ENCODE measurements at places on chromosomes 6 and 20.

DNA sequence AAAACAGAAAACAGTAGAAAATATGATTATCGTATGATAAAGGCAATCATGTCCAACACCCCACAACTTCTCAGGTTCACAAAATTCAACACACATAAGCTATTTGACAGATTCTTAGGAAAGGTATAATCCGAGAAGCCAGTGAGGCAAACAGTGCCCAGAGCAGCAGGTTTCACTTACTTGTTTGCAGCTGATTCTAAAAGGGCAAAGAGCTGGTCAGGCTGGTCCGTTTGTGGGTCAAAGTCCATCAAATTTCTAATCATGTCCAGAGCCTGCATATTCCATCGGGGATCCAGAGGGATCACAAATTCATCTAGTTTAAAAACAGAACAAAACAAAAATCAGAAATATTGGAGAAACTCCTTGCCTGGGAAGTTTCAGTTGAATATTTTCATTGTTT is 69.8 kb upstream of the LYRM2 start:
- DNase-seq: no peak

DNA sequence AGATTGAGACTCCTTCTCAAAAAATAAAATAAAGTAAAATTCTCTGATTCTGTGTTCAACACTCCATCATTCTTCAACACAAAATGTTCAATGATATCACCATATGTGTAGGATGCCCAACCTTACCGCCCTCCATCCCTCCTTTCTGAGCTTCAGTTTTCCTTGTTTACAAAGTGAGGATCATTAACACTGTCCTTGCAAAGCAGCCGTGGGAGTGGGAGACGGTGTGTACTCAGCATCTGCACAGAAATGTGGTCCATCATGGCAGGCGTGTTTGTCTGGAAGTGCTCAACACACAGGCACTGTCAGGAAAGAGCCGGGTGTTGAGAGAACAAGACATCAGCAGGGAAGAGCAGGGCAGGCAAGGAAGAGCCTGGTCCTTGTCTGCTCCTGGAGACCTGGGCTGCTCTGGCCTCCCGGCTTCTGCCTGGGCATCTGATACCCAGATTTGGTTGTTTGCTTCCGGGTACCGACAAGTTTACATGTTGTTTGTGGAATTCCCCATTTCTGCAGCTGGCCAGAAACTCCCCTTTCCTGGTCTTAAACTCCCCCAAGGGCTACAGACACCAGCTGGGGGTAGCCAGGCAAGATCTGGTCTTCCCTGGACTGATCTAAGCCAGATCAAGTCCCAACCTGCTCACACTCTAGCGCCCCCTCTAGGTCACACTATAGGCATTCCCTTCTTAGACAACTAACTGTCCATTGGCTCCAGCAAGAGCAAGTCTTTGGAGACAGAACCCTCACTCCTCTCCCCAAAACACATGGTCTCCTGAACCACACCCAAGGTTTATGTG is 26.7 kb upstream of the TTPAL start:
- no peak for DNase-seq

- no peak for DNase-seq
Measured at GRCh38 chr6:42140756-42141602, 1.4 kb downstream of the C6orf132 start.

DNA sequence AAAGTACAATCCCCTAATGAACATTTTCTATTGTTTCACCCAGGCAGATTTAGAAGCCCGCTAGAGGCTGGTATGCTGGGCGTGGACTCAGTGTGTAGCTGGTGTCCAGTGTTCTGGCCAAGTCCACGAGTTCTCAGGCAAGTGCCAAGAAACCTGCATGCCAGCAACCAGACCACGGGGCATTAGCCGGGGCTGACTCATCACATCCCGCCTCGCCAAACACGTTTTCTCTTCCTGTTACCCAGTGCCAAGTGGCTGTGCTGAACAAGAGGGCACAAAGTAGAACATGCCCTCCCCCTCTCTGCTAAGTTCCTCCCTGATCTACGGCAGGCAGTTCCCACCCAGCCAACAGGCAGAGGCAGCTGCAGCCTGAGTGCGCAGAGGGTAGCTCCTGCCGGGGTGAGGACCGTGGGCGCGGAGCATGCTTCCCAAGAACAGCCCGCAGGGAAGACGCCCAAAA is 29.6 kb downstream of the RAMACL start:
- no peak for DNase-seq

GRCh38 chr6:5279891-5280338 is 18.6 kb downstream of the FARS2 start:
- DNase-seq: peak; percentile 15

GRCh38 chr20:4132956-4133355 is 117.6 kb upstream of the RNF24 start:
- DNase-seq: no peak

DNA sequence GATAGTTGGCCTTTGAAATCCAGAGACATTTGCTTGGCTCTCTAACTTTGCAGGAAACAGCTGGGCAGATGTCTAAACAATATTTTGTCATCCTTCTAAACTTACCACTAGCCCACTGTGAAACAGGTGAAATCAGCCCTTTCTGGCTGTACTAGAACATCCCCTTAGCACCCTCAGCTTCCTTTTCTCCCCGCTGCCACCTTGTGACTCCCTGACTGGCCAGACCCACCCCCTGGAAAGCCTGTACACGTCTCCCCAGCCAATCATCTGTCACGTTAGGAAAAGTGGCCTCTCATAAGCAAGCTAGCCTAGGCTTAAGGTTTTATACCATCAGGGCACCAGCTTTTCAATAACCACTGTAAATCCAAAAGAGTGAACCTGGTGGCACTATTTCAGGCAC is 88.6 kb upstream of the E2F3 start:
- no peak for DNase-seq

Data from CD4-positive, alpha-beta T cell (primary cell).